PC-9 (cell line): ENCODE measurements at places on chromosomes 6 and 20. TPM values are rescaled to one million over a fixed set of nuclear protein-coding genes. Genes with fewer than 3 reads are reported as not detected.
A peak's percentile ranks its signal among the peaks of the same experiment; 100 is the strongest.

Gene ETV7
- 0.57 and 0.83 TPM in 2 replicates for total RNA-seq

Gene PTK7
- 106 and 110 TPM in 2 replicates for total RNA-seq

Gene HLA-DOA
- not detected in 2 replicates for total RNA-seq

Gene EEF1A1
- 10,581 and 12,059 TPM in 2 replicates for total RNA-seq

Gene KHDC1
- total RNA-seq = 14.3 and 16.2 TPM in 2 replicates

Gene TAAR8
- not detected in 2 replicates for total RNA-seq

Gene STMND1
- 0.26 TPM in 1 of 2 replicates, not detected in the other for total RNA-seq

Gene GGT7
- total RNA-seq = 6.5 and 9.4 TPM in 2 replicates

- no peak for DNase-seq
Observed at GRCh38 chr20:17786221-17786718, 86.5 kb downstream of the BANF2 start.

DNA sequence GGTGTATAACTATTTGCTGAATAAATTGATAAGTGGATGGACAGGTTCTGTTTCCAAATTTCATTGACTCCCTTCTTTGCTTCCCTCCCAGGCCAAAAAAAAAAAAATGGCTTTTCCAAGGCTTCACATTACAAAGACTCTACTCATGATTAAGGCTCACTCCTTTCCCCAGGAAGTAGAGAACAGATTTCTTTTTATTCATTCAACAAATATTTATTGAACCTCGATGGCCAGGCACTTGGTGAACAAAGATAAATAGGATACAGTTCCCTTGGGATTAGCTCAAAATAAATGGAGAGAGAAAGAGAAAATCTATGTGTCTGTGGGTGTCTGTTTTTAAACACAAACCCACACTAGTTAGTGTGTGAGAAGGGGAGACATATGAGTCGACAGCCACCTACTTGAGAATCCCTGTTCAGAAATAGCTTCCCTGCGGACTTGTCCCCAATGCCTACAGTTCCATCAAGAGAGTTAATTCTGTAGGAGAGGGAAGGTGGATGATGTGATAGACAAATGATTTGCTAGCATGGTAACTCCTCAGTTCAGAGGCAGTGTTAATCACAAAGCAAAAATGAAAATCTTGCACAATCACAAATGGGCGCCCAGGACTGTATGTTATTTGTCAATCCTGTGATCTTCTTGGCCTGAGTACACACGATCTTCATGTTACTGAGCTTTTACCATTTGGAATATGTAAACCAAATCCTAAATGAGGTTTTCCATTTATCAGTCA is 20.3 kb downstream of the TRAF3IP2 start:
- no peak for DNase-seq

GRCh38 chr6:115363379-115363778 is 697.3 kb downstream of the FRK start:
- no peak for DNase-seq

DNA sequence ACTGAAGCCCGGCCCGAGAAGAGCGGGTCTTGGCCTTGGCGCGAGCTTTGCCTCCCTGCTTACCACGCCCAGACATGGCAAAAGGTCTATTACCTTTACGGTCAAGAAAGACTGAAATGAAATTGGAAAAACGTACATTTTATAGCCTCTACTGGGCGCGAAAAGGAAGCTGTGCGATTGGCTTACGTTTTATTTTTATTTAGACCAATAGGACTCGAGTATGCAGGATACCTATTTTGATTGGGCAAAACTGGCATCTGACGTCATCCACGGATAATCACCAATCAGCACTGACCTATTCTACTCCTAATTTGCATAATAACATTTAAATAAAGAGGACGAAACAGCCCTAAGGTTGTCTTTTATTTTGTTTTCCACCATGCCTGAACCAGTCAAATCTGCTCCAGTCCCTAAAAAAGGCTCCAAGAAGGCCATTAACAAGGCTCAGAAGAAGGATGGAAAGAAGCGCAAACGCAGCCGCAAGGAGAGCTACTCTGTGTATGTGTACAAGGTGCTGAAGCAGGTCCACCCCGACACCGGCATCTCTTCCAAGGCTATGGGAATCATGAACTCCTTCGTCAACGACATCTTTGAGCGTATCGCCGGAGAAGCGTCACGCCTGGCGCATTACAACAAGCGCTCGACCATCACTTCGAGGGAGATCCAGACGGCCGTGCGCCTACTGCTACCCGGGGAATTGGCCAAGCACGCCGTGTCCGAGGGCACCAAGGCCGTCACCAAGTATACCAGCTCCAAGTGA is 97.4 kb downstream of the OR2B2 start:
- DNase-seq = peak; percentile 58

- no peak for DNase-seq
Observed at GRCh38 chr20:59150821-59151251, 12.8 kb upstream of the ZNF831 start.

GRCh38 chr6:53484476-53485280 is 60.2 kb downstream of the GCLC start:
- DNase-seq = no peak

DNA sequence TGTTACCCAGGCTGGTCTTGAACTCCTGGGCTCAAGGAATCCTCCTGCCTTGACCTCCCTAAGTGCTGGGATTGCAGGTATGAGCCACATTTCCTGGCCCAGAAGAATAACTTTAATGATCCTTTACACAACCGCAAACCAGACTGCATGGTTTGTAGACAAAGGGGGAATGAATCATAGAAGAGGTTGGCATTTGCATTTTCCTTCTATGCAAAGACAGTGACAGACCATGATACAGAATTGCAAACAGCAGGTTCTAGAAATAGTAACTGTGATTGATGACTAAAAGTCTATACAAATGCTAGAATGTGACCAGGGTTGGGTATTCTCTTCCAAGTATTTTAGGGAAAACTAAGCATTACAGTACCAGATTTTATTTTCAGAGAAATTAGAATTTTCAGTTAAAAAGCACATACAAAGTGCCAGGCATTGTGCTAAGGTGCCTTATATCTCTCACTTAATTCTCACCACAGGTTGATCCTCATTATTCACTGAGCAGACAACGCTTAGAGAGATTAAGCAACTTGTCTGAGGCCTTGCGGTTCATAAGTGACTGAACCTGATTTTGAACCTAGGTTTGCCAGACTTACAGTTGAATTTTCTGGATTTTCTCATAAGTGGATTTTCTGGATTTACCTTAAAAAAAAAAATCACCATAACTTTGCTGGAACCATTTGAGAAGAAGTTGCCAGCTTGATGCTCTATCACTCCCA is 146.6 kb downstream of the ZFAND3 start:
- peak; percentile 3 for DNase-seq

DNA sequence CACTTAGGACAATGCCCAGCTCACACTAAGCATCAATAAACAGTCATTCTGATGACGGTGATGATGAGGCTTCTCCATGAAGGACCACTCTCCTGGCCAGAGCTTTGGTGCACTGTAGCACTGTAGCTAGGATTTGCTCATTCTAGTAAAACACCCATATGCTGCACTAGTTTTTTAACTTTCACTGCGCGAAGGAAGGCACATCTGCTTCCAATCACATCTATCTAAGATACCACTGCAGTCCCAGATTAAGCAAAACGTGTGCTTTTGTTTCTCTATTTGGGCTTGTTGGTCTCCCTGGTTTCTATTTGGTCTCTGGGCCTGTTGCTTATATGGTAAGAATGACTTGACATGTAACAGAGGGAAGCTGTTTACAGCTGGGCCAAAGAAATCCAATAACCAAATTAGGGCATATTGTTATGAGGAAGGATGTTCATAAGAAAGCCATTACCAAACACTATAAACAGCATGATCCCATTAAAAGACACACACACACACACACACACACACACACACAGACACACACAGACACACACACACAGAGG is 62.4 kb downstream of the FAM229B start:
- DNase-seq = no peak

DNA sequence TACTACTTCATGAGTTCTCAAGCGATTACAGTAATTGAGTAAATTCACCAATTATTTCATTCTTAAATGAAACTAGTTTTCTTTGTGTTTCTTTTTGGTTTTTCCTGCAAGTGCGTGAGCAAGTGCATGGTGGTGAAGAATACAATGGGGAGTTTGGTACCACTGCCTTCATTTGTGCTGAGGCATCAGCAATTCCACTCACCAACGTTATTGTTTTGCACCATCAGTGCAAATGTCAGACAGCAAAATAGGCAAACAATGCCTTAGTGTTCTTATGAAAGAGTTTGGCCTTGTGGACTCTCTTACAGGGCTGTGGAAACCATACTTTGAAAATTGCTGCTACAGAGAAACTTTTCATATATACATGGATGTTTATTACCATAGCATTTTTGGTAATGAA is 8.2 kb downstream of the CDH26 start:
- DNase-seq = no peak

- DNase-seq = no peak
Observed at GRCh38 chr6:92114091-92114675, 1305.2 kb downstream of the EPHA7 start.

DNA sequence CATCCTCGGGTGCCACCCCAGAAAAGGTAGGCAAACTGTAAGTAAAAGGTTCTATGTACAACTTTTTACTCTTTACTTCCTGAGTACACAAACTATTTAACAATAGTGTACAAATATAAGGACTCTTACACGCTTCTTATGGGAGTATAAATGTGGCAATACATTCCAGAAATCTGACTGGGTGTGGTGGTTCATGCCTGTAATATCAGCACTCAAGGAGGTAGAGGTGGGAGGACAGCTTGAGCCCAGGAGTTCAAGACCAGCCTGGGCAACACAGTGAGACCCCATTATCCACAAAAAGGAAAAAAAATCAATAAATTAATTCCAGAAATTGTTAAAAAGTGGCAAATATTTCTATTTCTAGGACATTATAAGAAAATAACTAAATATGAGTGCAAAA is 48.9 kb downstream of the PIGU start:
- DNase-seq = no peak

GRCh38 chr6:131978522-131978921 is 27.4 kb upstream of the CCN2 start:
- DNase-seq = no peak

- DNase-seq = no peak
Observed at GRCh38 chr6:108778421-108779186, 69.6 kb upstream of the ARMC2 start.

GRCh38 chr6:34958734-34959133 is 69.7 kb downstream of the ANKS1A start:
- DNase-seq = no peak

DNA sequence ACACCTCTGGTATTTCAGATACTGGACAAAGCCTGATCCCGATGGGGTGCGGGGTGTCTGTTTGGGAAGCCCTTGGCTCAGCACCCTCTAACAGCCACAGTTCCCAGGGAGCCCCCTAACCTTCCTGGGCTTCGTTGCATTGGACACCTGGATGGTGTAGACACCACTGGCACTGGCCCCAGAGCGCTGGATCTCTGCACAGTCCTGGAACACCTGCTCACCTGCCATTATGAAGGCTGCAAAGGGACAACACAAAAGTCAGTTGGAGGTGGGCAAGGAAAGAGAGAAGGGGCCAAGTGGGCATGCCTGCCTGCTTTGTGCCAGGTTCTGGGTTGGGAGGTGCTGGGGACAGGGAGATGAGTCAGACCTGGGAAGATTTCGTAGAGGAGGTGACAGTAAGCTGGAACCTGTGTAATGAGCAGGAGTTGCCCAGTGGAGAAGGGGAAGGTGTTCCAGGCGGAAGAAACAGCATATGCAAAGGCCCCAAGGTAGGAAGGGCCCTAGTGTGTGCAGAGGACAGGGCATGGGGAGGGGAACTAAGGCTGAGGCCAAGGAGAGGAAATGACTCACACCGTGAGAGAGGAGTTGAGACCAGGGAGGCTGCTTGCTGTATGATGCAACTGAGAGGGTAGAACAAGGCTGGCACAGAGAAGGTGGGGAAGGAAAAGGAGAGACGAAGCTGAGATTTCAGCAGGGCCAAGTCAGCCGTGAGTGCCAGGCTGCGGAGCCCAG is 34.9 kb downstream of the ANGPT4 start:
- DNase-seq = peak; percentile 83

- DNase-seq = no peak
Observed at GRCh38 chr6:42417641-42418112, 34.0 kb downstream of the TRERF1 start.

- DNase-seq = no peak
Observed at GRCh38 chr6:148932731-148933130, 185.9 kb downstream of the UST start.
